Spleen (tissue), 13 donors: ENCODE measurements at places on chromosomes 6 and 20. TPM values are rescaled to one million over a fixed set of nuclear protein-coding genes. Genes with fewer than 3 reads are reported as not detected.

SPEF1 gene
- not detected for total RNA-seq

CDH4 gene
- 17.4 TPM for total RNA-seq

DNA sequence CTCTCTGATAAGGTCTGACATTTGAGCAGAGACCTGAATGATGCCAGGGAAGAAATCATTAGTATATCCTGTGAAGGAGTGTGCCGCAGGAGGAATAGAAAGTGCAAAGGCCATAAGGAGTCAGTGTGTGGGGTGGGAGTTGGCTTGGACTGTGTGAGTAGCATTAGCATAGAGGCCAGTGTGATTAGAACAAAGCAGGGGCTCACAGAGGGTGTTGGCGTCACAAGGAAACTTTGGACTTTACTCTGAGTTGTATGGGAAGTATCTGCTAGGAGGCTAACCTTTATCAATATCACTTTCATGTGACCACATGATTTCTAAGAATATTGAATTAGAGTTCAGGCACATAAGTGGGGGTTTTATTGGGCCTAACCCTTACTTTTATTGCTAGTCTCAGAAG, 12.1 kb downstream of the TMEM200A start:
- DNase-seq: no peak

GRCh38 chr6:87848616-87849015, 146.6 kb upstream of the AKIRIN2 start:
- DNase-seq: no peak

GRCh38 chr6:165842281-165842936, 179.4 kb upstream of the PDE10A start:
- no peak for DNase-seq

DNA sequence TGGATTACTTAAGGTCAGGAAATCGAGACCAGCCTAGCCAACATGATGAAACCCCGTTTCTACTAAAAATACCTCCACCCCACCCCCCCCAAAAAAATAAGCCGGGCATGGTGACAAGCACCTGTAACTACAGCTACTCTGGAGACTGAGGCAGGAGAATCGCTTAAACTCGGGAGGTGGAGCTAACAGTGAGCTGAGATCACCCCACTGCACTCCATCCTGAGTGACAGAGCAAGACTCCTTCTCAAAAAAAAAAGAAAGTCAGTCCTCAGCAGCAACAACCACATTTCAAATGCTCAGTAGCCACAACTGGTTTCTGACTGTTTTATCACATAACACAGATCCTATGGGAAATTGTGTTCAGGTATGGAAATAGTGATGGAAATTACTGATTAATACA, 135.3 kb downstream of the HFE start:
- DNase-seq: no peak
